Pancreas (tissue), 10 donors: ENCODE measurements at places on chromosomes 4 and X. TPM values are rescaled to one million over a fixed set of nuclear protein-coding genes. Genes with fewer than 3 reads are reported as not detected.

Gene JADE1
- total RNA-seq, result 30.6 TPM

Gene ARMCX4
- 3.2 TPM for total RNA-seq

Gene EVC
- total RNA-seq, result 17.8 TPM

Gene SATL1
- not detected for total RNA-seq

Gene IGSF1
- total RNA-seq, result 2.0 TPM

Gene CYTL1
- 0.70 TPM for total RNA-seq

Gene ARHGAP24
- total RNA-seq, result 34.7 TPM

Gene TECRL
- total RNA-seq, result not detected

Gene BMPR1B
- 1.6 TPM for total RNA-seq

Gene SERTM2
- not detected for total RNA-seq

Gene MID1
- 18.3 TPM for total RNA-seq

Gene FGF13
- total RNA-seq, result 2.4 TPM
